T-cell (primary cell): ENCODE measurements at places on chromosomes 5 and 9.

GRCh38 chr9:116842658-116843057, 155.6 kb downstream of the TRIM32 start:
- DNase-seq = no peak

DNA sequence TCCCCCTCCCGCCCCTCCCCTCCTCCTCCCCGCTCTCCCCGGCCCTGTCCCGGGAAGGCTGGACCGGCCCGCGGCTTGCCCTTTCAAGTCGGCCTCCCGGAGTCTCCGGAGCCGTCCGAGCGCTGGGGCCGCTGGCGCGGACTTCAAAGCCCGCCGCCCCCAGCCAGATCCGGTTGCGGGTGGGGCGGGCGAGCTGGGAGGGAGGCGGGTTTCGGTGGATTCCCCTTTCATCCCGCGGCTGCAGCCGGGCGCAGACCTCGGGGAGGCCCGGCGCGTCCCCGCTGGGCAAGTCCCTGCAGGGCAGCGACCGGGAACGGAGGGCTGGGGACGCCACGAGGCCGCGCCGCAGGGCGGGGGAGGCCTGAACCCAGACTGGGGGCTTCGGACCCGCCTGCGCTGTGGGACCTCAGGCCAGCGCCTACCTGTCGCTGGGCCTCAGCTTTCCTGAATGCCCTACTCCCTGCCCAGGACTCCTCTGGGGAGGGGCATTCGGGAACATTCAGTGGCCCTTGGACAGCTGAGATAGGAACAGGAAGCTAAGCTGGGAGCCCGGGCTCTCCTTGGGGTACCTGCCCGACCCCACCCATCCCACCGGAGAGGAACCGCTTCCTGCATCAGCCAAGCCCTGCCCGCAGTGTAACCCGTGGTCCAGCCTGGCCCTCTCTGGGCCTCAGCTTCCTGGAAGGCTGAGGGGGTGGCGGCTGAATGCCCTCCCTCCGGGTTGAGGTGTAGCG, 23.4 kb downstream of the C9orf50 start:
- DNase-seq = no peak

- no peak for DNase-seq
Measured at GRCh38 chr5:78076351-78076750, 218.1 kb downstream of the AP3B1 start.

DNA sequence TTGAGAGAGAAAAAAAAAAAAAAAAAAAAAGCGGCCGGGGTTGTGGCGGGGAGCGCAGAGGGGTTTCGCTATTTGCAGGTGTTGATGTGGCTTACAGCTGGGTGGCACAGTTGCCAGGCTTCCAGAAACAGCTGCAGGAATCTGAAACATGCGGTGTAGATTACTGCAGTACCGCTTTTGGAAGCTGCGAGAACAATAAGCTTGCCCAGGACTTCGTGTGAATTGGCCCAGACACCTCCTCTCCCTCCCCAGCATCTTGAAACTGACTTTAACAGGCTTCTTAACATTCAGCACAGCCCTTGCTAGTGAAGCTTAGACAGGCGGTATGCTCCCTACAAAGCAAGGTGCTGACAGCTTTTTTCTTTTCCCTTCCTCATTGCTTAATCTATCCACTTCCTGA, 104.0 kb downstream of the ATP10B start:
- DNase-seq = no peak

GRCh38 chr9:79663878-79664277, 92.1 kb downstream of the TLE4 start:
- DNase-seq = no peak

- no peak for DNase-seq
Measured at GRCh38 chr9:30913331-30913730, 1471.1 kb upstream of the ACO1 start.

- DNase-seq = no peak
Measured at GRCh38 chr5:142819292-142819691, 49.1 kb downstream of the ARHGAP26 start.

DNA sequence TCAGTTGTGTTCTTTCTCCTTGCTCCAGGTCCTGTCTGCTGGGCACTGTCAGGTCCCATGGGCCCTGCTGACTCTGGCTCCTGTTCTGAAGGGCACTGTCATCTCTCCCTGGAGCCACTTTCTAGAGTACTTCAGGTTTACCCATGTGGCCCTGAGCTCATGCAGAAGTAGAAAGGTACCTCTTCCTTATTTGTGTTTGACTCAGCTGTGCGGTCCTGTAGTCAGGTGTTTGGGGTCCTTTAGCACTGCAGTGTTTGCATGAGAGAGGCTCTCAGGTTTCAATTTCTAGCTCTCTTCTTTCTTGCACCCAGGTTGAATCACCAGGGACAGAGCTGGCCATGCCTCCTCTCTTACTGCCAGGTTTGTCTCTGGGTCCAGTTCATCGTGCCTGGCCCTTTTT, 71.5 kb downstream of the HSPA4 start:
- DNase-seq = no peak

DNA sequence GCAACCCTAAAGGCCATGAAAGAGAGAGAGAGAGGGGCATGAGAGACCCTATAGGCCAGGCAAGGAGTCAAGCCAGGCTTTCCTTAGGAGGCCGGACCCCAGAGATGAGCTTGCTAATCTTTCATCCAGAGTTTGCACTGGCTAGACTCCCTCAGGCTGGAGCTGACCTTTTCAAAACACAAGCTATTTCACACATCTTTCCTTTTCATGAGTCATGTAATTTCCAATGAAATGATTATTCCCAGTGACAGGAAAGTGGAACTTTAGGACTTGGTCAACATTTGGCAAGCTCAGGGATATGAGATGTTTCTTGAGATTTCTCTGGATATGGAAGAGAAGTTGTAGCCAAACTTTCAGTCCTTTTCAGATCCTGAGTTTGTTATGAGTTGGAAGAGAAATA, 117.7 kb downstream of the TARS1 start:
- no peak for DNase-seq

DNA sequence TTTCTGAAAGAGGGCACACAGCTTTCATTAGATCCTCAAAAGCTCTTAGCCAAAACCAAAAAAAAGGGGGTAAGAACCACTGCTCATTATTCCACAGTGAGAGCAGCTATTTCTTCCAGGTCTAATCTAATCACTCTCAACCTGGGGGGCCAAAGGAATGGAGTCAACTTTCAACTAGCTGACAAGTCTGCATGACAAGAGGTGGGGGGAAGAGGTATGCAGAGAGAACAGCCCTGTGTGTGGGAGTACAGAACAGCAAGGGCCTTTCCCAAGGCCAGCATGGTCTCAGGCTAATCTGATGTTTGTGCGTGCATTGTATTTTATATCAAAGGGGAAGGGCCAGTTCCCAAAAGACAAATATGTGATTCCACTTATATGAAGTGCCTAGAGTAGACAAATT, 36.9 kb upstream of the PIP5K1B start:
- DNase-seq = no peak

- DNase-seq = no peak
Measured at GRCh38 chr9:117245175-117245829, 169.6 kb downstream of the ASTN2 start.

GRCh38 chr5:56202483-56202882, 30.6 kb downstream of the ANKRD55 start:
- no peak for DNase-seq

GRCh38 chr9:89380437-89381307, 62.4 kb downstream of the SECISBP2 start:
- no peak for DNase-seq

DNA sequence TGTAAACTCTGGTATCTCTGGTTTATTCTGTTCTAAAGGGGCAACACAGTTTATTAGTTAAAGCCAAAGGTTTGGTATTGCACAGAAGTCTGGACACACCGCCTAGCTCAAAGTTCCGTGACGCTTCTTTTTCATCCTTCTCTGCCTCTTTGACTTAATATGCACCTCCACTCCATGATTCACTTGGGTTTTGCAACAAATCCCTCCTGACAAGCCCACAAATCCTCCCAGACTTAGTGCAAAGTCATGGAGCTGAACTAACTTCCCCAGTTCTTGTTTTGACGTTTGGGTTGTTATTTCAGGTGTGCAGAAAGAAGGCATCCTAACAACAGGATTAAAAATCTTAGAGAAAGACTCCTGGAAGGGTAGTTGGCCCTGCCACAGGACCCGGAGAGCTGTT, 441.6 kb upstream of the DMAC1 start:
- no peak for DNase-seq

DNA sequence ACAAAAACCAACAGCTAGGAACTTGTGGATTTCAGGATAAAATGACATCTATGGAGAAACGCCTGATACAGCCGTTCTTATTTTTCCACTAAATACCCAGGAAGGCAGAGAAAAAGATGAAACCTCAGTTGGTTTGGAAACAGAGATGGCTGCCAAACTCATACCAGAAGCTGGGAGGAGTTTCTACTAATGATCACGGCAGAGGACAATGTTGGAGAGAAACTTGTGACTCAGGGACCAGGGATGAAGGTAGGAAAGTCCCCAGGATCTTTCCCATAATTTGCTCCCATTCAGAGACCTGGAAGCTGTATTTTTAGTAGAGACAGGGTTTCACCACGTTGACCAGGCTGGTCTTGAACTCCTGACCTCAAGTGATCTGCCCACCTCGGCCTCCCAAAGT, 187.1 kb upstream of the IER5L start:
- no peak for DNase-seq

GRCh38 chr9:11577522-11577921, 964.7 kb upstream of the PTPRD start:
- DNase-seq = no peak
